Parietal lobe (tissue), 2 donors: ENCODE measurements at places on chromosomes 13 and 19. TPM values are rescaled to one million over a fixed set of nuclear protein-coding genes. Genes with fewer than 3 reads are reported as not detected.

DPF1 gene
- total RNA-seq: 47.0 TPM

ENOX1 gene
- 64.5 TPM for total RNA-seq

CYP4F11 gene
- total RNA-seq: 0.63 TPM

TSPAN16 gene
- total RNA-seq: not detected

TRPC4 gene
- total RNA-seq: 30.0 TPM

ZNF256 gene
- total RNA-seq: 19.7 TPM

CATSPERD gene
- total RNA-seq: not detected

CLPTM1 gene
- 64.5 TPM for total RNA-seq

FGF14 gene
- 61.0 TPM for total RNA-seq

IFNL2 gene
- total RNA-seq: not detected

TSHZ3 gene
- total RNA-seq: 17.8 TPM

PCDH9 gene
- total RNA-seq: 126 TPM

OLFM2 gene
- total RNA-seq: 153 TPM

IQCN gene
- total RNA-seq: 2.5 TPM

CCDC8 gene
- 2.2 TPM for total RNA-seq

MBD3L1 gene
- not detected for total RNA-seq

FCER2 gene
- total RNA-seq: not detected

ERICH6B gene
- total RNA-seq: not detected

LHB gene
- total RNA-seq: not detected

NKPD1 gene
- 0.63 TPM for total RNA-seq

CEACAM7 gene
- total RNA-seq: not detected

TDRD12 gene
- total RNA-seq: 0.63 TPM

NTN5 gene
- not detected for total RNA-seq

TNFSF9 gene
- 1.9 TPM for total RNA-seq

CD209 gene
- not detected for total RNA-seq

NRTN gene
- not detected for total RNA-seq

CAMSAP3 gene
- total RNA-seq: 28.2 TPM

IGFL3 gene
- not detected for total RNA-seq

PRSS57 gene
- total RNA-seq: not detected

DDX49 gene
- 59.5 TPM for total RNA-seq

CEACAM8 gene
- not detected for total RNA-seq

ZFR2 gene
- 15.0 TPM for total RNA-seq

ZNF414 gene
- total RNA-seq: 6.6 TPM

SLC10A2 gene
- not detected for total RNA-seq

KIR3DL2 gene
- not detected for total RNA-seq

CEACAM4 gene
- not detected for total RNA-seq
